GM23338 (cell line): ENCODE measurements at places on chromosomes 12 and 14.

DNA sequence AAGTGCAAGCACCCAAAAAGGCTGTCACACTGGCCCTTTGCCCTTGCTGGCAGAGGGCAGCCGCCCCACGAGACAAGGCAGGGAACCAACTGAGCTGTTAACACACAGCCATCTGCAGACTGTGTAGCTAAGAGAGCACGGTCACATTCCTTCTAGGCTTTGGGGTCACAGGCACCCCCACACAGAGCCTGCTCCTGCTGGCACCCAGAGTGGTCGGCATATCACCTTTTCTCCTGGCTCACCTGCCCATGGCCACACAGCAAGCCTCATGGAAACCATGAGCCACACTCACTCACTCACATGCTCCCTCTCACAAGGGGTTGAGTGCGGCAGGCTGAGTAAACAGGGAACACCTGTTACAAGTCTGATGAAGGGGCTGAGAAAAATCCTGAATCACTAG, 214.5 kb downstream of the PCNX1 start:
- no peak for DNase-seq

DNA sequence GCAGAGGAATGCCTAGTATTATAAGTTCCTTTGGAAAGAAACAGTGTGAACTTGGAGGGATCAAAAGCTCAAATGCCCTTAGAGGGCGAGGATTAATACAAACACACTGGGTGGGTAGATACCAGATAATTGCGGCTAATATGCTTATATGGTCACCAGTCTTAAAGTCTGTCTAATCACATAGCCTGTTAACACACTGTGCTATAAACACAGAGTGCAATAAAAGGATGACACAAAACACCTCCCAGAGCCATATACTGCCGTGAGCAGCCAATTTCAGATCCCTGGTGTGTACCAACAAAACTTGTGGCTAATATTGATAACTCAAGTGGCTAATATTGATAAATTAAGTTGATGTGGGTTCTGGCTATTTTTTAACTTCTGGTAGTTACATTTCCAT, 1.7 kb upstream of the IL26 start:
- no peak for DNase-seq

DNA sequence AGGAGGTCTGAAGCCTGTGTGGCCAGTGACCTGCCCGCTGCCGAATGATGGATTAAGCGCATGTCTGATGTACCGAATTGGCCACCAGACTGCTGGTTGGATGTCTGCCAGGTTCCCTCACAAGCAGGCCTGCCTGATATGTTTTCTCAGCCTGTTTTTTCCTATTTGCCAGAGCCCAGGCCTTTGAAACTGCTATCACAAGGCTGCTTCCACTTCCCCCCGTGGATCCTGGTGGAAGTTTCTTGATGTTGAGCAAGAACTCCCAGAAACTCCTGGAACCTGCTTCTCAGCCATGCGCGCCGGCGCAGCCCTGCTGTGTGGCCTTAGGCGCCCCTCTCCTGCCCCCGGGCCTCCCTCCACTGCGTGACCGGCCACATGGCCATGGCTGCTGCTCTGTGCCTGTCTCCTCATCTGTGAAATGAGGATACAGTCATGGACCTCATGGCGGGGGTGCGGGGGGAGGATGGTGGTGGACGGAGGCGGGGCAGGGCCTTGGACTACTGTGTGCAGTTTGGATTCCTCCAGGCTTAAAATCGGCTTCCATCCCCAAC, 56.6 kb downstream of the CALM1 start:
- DNase-seq = no peak

DNA sequence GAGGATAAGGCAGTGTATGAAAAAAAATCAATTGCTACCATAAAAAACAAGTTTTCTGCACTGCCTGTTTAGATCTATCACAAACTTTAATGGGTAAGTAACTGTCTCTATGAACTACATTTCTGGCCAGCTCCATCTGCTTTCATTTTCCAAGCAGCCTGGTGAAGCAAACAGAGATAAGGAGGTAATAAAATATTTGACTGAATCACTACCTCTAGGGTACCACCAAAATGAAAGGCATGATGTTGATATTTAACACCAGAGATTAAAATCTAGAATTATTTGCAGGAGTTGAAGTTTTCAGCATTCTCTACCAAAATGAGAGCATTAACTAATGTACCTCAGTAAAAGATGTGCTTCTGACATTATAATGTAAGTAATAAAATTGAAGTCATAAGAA, 863.5 kb upstream of the MGAT4C start:
- DNase-seq = no peak
